ENCODE measurements at places on chromosomes 4 and X.

DNA sequence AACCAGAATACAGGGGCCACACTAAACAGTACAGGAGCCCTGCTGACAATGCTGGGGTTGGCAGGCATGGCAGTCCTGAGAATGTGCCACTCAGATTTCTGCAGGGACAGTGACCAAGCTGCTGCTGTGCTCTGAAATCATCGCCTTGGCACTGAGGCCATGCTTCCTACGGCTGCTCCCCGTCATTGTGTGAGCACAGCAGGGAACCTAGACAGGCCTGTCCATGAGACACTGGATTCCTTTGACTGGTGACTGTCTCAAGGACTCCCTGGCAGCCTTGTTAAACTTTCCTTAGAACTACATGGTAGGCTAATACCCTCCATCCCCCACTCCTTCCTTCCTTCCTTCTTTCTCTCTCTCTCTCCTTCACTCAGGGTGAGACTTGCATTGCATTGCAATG, 111.4 kb downstream of the LUZP4 start:
- DNase-seq = peak; percentile 5

GRCh38 chrX:110143454-110144210, 140.7 kb downstream of the TMEM164 start:
- DNase-seq = no peak

DNA sequence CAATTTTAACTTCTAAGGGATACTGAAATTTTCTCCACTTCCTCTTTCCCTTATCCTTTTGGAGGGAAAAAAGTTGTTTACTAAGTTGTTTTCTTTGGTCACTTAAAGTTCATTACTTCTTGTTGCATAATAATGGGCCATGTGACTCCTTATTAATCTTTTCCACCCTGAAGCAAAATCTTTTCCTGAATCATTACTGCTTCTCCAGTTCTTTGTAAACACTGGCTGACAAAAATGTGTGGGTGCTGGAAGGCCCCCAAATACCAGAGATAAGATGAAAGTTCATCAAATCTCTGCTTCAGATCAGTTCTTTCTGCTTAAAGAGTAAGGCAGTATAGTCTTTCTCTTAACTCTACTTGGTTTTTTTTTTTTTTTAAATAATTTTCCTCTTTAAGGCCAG, 108.9 kb upstream of the NHS start:
- DNase-seq = no peak

- DNase-seq = peak; percentile 64
Measured at GRCh38 chr4:3766785-3767569, 792 bp downstream of the ADRA2C start.

DNA sequence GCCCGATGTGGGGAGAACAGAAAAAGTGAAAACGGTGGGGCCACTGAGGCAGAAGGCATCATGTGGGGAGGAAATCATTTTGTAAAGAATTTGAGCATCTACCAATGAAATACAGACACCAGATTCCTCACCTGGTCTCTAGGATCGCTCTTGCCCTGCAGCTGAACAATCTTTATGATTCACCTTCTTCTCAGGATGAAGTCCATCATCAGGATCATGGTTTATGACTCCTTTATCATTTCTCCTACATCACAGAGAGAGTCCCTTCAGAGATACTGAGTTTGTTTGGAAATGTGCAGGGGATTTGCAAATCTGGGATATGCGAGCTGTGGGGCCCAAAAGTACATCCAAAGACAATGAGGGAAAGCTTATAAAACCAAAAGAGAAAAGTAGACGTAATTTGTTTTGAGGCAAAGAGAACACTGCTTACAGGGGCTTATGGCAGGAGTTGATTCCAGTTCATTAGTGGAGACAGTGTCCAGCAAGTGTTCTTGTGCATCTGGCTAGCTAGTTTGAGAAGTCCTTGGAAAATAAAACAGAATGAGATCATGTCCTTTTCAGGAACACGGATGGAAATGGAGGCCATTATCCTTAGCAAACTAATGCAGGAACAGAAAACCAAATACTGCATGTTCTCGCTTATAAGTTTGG, 15.3 kb upstream of the ANXA5 start:
- DNase-seq = no peak

DNA sequence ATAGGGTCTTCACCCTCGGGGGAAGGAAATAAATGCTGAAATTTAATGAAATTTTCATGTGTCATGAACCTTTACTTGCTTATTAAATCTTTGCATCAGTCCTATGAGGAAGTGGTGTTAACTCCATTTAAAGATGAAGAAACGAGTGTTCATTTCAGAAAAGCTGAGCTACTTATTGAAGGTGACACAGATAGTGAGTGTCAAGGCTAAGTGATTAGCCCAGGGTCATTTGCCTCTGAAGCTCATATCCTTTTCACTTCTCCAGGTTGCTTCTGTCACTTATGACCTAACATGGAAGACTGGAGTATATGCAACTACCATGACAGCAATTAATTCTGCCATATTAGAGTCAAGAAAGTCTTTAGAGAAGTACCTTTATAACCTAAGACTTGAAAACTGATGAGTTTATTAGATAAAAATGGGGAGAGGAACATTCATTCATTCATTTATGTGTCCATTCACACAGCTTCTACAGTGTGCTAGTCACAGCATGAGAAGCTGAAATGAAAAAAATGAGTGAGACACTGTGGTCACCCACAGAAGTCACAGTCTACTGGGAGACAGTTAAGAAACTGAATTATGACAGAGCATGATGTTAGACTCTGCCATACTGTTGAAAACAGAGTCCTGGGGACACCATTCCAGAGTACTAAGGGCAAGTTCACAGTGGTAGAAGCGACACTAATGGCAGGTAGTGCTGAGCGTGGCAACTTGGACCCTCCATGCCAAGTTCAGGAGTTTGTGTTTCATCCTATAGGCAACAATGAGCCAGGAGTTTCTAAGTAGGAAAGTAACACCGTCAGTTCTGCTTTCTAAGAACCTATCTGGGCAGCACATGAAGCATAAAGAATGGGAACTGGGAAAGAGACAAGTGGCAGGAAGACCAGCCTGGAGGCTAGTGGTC, 21.3 kb downstream of the ALPK1 start:
- DNase-seq = no peak

DNA sequence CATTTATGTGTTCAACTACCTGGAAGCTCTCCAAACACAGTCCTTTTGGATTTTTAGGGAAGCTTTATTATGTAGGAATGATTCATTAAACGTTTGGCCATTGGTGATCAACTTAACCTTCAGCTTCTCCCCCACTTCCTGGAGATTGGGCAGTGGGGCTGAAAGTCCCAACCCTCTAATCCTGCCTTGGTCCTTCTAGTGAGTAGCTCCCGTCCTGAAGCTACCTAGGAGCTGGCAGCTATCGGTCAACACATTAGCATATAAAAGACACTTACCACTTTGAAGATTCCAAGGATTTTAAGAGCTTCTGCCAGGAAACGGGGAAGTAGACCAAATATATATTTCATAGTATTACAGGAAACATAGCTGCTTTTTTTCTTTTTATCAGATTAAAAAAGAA, 69.7 kb downstream of the MCUB start:
- no peak for DNase-seq

GRCh38 chr4:105758958-105759357, 50.4 kb downstream of the GSTCD start:
- no peak for DNase-seq

DNA sequence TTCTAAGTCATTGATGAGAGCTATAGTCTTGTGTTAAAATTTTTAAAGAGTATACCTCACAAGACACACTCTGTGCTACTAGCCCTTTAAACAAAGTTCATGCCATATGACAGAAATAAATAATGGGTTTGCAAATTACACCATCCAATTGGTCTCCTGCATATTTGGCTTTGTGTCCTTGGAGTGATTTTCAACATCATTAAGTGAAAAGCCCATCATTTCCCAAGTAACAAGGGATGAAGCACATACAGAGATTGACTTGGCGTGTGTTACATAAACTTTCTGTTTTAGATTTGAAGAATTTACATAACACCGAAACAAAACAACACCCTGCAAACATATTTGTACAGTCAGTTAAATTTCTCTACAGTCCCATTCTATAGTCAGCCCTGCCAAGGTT, 216.9 kb upstream of the NEIL3 start:
- no peak for DNase-seq

- no peak for DNase-seq
Measured at GRCh38 chr4:38611676-38612075, 52.3 kb upstream of the KLF3 start.

DNA sequence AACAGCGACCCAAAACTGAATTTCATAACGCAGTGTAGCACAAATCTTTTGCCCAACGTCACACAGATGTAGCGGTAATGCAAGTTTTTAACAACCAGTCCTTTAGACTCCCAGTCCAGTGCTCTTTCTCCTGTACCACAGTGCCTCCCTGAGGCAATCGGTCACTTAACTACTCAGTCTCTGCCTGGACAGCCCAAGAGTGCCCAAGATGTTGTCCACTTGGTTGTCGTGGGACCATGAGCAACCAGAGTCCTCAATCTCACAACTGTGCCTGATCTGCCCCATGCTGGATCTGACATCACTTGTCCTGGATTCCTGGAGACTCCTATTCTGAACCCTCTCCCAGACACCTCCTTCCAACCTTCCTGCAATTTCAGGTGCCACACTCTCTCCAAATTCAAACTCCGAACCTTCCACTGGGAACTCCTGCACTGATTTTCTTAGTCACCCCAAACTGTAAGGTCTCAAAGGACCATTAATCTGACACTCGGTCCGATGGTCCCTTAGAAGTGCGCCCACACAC, 702 bp downstream of the MMGT1 start:
- DNase-seq = no peak

DNA sequence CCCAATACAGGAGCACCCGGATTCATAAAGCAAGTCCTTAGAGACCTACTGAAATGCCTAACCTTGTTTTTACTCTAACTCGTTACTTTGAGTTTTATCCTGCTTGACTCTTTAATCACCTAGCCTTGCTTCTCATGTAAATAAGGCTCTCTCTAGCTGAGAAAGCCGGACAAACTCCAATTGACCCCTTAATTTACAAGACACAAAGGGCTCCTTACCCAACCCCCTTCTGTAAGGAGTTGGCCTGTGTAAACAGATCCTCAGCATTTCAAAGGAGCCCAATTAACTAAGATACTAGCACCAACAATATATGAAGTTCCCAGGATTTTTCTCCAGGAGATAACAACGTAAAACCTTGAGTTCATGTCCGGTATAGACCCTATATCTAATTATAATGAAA, 61.7 kb downstream of the CT47B1 start:
- DNase-seq = no peak

DNA sequence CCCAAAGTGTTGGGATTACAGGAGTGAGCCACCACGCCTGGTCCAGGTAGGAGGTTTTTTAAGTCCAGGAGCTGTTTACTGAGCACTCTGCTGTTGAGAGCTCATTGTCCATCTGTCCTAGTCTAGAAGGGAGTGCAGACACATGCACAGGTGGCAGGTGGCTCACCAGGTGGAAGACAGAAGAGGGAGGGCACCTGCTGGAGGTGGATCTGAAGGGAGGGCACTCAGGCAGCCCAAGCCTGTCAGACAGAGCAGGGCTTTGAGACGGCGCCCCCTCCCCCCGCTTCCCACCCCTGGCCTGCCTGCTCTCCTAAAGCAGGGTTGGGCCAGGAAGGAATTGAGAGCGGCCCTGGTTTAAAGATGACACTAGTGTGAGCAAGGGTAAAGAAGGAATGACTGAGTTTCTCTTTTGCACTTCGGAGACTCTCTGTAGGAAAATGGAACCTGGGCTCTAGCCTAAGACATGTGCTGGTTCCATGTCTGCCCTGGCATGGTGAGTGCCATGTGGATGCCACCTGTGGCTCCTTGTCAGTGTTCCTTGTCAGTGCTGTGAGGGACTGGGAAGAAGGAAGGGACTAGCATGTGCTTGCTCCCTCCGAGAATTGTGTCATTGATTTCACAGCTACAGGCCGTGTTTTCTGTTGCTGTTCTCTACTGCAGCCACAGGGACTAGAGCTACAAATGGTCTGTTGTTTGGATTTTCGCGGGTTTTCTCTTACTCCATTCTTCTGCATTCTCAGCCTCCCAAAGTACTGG, 108.6 kb downstream of the TNIP2 start:
- no peak for DNase-seq

GRCh38 chr4:79249881-79250503, 75.9 kb downstream of the NAA11 start:
- no peak for DNase-seq

Data from nephron progenitor cell (in vitro differentiated cells).